ENCODE measurements at places on chromosomes 6 and 20.
A peak's percentile ranks its signal among the peaks of the same experiment; 100 is the strongest.

DNA sequence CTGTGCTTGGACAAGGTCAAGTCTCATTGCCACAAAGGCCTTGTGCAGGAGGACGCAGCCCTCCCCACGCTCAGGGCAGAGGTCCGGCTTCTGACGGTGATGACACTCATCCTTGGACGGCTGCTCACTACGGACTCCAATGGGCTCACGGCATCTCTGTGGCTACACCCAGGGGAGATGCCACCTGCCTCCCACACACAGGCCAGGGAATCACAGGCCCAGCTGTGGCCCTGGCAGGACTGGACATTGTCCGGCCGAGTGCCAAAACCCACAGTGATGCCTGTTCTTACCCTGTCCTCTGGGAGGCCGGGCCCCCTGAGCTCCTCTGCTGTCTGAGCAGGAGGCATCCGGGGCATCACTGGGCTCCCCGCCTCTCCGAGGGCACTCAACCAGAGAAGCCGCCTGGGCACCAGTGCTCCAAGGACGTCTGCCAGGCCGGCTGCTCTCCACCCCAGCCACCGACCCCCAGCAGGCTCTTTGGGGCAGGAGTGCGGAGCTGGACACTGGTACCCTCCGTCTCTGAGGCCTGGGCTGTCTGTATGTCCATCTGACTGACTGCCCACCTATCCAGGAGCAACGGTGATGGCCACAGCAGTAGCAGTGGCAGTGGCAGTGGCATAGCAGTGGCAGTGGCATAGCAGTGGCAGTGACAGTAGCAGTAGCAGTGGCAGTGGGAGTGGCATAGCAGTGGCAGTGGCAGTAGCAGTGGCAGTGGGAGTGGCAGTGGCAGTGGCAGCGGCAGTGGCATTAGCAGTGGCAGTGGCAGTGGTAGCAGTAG, 1.9 kb downstream of the RBBP8NL start:
- no peak for DNase-seq

DNA sequence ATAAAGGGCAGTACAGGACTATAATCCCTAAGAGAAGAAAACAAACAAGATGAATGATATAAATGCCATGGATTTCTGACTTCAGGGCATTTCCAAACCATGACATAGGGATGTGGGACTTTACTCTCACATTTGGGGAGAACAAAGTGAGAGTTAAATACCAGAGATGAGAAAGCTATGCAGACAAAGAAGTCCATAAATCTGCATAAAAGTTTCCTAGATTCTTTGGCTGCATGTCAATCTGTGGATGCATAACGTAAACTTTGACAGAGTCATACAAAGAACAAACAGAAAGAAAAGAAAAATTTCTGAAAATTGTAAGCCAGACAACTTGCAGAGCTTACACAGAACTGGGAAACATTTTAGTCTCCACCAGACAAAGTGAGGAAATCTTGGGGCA, 11.7 kb downstream of the EPM2A start:
- DNase-seq = no peak

DNA sequence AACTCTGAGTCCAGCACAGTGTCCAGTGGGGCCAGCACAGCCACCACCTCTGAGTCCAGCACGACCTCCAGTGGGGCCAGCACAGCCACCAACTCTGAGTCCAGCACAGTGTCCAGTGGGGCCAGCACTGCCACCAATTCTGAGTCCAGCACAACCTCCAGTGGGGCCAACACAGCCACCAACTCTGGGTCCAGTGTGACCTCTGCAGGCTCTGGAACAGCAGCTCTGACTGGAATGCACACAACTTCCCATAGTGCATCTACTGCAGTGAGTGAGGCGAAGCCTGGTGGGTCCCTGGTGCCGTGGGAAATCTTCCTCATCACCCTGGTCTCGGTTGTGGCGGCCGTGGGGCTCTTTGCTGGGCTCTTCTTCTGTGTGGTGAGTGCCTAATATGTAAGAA, 3.8 kb downstream of the MUC21 start:
- DNase-seq = no peak

DNA sequence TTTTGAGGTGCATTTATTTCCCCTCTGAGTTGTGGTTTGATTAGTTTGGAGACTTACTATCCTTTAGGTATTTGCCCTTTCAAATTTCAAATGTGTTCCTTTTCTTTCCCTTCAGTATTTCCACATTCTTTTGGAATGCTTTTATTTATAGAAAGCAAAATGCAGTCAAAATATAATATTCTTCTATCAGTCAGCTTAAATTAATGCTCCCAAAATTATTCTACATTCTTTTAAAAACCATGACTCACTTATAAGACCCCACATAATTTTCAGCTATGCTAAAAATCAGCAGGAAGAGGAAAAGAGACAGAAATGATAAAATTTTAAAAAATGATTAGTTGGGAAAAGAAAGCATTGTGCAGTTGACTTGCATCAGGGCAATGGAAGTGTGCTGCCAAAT, 180.0 kb upstream of the SMLR1 start:
- peak; percentile 35 for DNase-seq

- DNase-seq = no peak
Measured at GRCh38 chr20:6074145-6074561, 20.3 kb upstream of the LRRN4 start.

- DNase-seq = no peak
Measured at GRCh38 chr6:81138236-81138635, 614.2 kb downstream of the TENT5A start.

DNA sequence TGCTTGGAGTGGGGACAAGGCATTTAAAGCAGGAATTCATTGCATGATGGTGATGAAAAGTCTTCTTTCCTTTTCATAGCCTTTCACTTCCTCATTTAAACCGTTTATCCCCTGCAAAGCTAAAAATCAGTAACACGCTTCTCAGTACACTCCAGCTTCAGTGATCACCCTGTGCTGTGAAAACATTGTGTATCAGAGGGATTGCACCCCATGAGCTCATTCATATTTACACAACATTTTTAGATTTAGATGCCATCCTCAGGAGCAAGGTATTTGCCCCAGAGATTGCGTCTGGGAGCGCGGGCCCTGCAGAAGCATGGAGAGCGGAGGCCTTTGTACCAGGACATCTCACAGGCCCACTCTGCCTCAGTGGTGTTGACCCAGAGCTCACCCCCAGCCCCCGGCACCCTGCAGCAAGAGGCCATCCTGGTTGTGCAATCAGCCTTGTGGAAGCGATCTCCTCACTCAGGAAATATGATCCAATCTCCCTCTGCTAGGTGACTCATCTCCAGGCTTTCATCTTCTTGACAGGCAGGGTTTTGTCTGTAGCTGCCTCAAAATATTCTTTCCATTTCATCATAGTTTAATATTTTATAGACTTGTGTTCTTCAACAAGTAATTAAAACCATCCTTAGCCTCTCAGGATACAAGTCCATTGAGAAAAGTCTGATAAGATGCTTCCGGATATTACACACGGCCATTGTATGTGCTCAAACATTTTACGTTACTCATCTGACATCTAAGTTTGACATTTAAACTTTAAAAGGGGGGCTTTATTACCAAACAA, 38.9 kb upstream of the THBS2 start:
- peak; percentile 60 for DNase-seq

DNA sequence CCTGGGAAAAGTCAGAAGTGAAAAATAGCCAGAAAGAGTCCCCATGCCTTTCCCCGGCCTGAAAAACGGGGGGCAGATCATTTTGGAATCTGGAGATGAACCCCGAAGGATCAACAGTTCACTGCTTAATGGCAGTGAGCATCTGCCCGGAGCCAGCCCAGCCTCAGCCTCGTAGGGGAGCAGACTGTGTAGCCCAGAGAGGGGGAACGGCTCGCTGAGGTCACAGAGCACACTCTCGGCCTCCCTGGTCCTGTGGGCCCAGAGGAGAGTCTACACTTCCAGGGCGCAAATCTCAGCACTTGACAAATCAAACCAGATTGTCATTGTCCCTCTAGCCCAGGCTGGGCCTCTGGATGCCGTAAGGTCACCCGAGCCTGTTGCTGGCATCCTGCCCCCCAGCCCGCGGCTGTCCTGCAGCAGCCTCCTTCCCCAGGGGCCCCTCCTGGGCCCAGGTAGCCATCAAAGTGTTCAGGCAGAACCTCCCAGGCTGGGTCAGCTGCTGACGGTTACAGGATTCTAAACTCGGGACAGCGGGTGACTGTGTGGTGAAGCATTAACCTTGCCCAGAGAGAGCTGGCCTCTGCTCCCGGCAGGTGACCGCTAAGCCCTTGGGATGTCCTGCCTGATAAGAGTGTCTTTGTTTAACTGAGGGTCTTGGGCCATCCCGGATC, 56.1 kb downstream of the GNAS-AS1 start:
- DNase-seq = no peak

- DNase-seq = no peak
Measured at GRCh38 chr6:163916315-163917081, 502.0 kb downstream of the QKI start.

DNA sequence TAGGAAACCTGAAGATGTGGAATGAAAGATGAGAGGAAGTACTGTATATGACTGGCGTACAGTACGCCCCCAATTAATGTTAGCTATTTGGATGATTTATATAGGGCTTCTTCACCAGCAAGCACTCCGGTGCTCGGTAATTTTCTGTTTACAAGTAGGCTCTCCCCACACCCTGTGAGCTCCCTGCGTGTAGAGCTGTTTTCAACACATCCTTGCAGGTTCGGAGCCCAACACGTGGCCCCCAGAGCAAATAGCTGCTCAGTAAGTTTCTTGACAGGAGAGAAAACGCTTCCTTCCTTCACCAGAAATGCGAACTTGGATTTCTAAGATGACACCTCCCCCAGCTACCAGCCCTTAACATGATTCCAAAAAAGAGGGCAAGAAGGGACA, 1.2 kb upstream of the RAB22A start:
- DNase-seq = no peak

DNA sequence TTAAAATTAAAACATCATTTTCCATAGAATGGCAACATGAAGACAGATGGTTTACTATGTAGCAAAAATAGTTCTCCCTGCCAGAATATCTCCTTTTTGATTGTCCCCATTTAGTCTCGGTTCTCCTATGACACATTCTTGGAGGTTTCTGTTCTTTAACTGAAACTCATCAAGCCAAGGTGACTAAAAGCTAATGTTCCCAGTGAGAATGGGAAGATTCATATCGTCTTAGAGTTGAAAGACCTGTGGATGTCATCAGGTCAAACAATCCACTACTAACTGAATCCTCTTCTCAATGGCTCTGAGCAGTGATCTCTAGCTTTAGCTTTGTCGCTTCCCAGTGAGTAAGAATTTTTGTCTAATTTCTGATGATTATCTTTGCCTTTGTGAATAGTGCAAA, 1.3 kb upstream of the DOK5 start:
- DNase-seq = no peak

GRCh38 chr6:105409734-105410133, 6.9 kb upstream of the PREP start:
- DNase-seq = no peak

- no peak for DNase-seq
Measured at GRCh38 chr20:774016-774659, 5.8 kb upstream of the SLC52A3 start.

DNA sequence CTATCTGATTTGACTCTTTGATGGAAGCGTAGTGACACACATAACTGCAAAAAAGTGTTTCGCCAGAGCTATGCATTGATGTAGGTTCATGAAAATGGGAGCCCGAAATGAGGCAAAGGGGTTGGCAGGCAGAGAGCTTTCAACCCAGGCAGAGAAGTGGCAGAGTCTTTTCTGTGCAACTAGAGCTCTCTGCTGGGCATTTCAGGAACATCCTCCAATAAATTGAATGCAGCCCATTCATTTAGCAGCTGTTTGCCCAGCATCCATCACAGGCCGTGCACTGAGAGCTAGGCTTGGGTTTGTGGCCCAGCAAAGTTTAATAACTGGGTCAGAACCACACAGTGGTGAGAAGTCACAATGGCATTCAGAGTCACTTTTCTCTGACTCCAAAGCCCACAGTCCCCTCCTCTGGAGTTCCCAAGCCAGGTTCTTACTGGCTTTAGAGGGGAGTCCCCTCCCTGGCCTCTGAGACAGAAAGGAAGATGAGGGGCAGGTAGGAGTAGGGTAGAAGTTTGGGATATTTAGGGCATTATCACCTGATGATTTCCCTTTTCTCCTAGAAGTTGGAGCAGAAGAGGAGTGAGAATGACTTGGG, 31.8 kb upstream of the ELMO2 start:
- DNase-seq = no peak

DNA sequence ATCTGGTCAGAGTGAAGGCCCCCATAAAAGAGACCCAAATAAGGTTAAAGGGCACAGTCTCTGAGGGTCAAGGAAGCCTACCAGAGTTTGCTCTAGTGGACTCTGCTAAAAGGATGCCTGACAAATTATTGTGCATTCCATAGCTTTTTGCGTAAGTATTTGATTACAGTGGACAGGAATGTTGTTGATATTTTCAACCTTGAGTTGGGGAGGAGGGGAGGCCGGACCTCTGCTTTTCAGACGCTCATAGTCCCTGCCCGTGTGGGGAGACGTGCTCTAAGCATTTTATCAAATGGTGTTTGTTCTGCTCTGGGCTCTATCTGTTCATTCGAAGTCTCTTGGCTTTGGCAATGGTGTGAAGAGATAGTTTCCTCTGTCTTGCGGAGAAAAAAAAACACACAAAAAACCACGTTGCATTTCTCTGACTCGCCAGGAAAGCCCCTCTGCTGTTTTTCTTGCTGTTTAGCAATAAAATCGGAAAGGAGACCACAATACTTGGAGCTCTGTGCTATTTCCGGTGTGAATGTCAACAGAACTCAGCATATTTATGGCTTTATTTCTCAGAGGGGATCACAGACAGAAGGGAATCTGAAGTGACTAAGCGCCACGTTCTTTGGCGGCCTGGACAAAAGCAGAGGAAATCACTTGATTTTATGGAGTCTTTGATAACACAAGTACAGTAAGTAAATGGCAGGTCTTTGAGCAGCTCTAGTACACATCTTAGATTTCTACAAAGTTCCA, 159.8 kb downstream of the ZFP64 start:
- DNase-seq = peak; percentile 50

DNA sequence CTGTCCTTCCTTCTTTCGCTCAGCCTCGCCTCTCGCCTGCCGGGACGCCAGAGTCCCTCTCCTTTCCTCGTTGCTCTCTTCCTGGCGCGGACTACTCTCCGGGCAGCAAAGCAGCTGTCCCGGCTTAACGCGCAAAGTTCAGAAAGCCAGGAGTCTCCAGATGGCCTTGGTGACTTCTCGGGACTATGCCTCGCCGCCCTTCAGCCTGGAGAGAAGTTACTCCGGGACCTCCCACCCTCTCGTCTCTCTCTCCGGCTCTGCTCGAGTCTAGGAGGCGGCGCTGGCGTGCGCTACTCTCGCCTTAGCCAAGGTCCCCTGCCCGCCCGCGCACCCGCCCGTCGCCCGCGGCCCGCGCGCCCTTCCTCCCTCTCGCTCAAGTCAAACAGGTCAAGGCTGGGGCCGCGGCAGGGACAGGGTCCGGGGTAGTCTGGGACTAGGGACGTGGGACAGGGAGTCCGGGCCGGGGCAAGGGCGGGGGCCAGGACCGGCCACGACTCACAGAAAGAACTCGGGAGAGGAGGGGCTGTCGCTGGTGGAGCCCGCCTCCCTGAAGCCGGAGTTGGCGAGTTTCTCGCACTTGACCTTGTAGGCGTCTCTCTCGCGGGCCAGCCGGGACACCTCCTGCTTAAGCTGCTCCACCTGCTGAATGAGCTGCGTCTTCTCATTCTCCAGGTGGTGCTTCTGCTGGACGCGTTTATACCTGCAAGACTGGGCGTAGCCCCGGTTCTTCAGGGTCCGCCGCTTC, 1.5 kb downstream of the MAFB start:
- no peak for DNase-seq

GRCh38 chr6:108463784-108464183, 96.9 kb upstream of the FOXO3 start:
- no peak for DNase-seq

- no peak for DNase-seq
Measured at GRCh38 chr6:108644252-108644651, 83.5 kb downstream of the FOXO3 start.

- DNase-seq = no peak
Measured at GRCh38 chr6:29924287-29924686, 18.0 kb upstream of the HLA-A start.

GRCh38 chr6:146878168-146878951, 279.6 kb downstream of the ADGB start:
- DNase-seq = no peak
